Effector memory CD8-positive, alpha-beta T cell (primary cell): ENCODE measurements at places on chromosomes 2 and 18.

DNA sequence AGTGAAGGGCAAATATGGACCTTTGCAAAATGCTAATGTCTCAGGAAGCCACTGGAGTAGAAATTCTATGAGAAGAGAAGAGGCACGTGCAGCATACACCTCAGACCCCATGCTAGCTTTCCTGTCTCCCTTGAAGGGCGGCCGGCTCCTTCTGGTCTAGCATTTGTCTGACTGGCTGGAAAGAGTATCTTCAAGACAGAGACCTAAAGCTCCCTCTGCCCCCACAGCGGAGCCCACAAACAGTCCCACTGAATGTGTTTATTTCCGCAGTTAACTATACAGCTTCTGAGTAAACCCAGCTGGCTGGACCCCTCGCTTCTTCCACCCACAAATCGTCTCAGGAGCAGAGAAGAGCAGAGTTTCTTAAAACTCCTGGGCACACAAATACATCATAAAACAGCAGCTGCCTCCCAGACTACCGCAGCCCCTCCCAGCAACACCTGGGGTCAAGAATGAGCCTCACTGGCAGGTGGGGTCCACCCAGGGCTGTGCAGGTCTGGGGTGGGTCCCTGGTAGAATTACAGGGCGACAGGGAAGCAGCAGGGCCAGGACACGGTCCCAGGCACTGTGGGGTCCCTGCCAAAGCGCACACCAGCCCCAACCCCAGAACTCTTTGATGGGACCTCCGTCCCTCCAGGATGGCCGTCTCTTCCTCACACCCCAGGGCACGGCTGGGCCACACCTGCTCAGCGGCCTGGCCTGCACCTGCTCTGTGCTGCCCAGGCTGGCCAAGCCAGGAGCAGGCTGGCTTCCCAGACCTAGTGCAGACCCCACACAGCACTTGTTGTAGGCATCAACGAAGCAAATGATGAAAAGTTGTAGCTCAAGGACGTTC is 103.8 kb downstream of the PXDN start:
- DNase-seq = no peak

GRCh38 chr2:107807988-107808387 is 18.7 kb upstream of the RGPD4 start:
- no peak for DNase-seq

DNA sequence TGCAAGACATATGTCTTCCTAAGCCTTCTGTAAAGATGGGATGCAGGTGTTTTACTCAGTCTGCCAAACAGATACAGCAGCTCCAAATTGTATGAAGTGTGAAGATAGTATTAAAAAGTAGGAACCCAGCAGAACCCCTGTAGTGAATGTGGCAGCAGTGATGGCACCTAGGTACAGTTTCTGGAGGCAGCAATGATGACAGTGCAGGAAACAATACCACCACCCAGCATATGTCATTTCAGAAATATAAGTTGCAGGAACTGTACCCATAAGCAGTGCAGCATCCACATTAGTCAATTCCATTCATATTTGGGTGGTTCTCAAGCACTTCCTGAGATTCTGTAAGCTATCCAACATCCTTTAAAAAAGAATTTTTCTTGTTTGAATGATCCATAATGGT is 46.7 kb upstream of the ATP5MC3 start:
- no peak for DNase-seq

DNA sequence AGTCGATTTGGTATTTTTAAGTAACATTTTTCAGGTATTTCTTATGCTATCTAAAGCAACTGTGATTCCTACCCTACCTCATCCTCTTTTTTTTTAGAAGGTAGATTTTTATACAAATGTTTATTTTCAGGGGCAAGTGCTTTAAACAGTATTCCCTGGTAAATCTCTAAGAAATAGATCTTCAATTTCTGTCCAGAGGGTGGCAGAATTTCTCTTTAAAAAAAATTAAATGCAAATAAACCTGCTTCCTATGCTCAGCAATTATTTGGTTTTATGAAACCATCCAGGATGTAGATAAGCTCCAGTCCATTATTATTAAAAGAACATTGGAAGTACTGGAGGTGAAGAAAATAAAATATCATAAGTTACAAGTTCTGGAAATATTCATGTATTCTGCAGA is 191.9 kb downstream of the MYO3B start:
- no peak for DNase-seq

DNA sequence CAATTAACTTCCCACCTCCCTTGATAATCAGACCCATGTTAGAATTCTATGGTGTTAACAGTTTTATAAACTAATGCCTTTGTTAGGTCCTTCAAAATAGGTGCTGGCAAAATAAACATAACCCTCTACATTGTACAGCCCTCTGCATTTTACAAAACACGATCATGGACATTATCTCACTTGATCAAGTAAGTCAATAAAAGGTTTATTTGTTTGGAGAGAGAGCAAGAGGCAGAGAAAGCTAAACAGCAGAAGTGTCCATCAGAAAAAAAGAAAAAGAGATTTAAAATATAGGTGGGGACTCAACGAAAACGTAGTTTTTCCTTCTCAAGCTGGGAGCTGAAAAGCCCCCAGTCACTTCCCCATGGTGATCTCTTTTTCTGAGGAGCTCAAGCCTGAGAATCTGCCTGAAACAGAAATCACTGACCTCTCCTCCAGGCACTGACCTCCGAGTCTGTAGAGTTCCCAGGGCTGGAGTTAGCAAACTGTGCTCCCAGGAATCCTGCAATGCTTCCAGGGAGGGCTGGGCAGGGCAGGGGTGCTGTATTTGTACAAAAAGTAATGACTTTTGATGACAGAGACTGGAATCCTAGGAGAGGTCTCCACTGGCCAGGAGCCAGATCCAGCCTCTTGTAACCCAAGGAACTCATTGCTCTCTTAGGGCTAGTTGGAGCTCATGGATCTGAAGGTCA is 137.8 kb upstream of the KLHL29 start:
- no peak for DNase-seq

DNA sequence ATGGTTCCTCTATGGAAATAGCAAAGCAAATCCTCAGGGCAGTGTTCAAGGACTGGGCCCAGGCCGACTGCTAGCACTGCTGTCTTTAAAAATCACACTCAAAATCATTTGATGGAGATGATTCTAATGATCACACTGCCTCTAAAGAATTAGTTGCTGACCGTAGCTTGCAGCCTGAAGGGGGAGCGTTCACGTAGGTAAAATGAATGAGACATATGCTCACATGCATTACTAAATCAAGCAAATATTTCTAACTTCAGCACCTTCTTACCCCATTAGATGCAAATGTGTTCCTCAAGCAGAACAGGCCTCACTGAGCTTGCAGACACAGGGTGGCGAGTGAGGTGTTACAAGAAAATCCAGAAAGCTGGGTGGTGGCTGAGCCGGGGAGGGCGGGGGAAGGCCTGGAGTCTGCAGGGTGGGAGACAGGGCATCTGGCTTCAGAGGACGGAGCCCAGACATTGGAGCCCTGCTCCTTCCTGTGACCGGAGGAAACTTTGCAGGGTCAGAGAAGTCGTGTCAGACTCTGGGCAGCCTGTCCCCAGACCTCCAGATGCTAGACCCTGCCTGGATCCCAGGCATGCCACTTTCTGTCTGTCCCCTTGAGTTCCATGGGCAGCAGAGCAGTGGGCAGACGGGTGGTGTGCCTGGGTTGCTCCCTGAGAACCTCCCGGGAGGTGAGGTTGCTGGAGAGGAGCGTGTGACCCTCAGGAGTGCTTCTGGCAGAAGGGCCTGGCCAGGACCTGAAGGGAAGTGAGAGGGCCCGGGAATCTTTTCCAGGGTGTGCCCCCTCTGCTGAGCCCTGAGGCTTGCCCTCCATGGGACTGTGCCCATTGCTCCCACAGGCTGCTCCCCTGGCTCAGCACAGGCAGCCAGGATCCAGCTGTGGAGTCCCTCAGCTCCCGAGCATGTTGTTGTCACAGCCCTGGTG is 7.1 kb upstream of the NPPC start:
- no peak for DNase-seq

DNA sequence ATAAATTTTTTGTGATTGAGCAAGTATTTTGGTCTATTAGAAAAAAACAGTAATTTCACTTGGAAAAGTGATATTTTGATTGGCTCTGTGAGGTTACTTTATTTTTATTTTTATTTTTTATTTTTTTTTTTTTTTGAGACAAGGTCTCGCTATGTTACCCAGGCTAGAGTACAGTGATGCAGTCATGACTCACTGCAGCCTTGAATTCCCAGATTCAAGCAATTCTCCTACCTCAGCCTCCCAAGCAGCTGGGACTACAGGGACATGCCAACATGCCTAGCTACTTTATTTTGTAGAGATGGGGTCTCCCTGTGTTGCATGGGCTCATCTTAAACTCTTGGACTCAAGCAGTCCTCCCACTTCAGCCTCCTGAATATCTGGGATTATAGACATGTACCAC is 60.9 kb upstream of the MGAT5 start:
- DNase-seq = no peak

DNA sequence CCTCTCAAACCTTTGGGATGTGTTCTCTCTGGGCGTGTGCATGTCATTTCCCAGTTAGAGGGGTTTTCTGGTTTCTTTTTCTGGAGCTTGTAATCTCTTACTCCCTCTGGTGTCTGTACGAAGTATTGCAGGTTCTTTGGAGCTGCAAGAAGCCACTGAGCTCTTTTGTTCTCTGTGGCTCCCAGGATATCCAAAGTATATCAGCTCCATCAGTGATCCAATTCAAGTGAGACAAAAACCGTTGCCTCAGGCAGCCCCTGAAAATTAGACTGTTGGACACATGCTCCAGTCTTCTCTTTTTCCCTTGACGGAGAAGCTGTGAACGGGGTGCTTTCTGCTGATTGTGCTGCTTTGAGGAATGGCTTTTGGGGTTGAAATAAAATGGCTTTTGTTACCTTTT is 59.0 kb upstream of the LDLRAD4 start:
- DNase-seq = peak; percentile 46

GRCh38 chr2:24351981-24352380 is 8.4 kb downstream of the ITSN2 start:
- DNase-seq = no peak

DNA sequence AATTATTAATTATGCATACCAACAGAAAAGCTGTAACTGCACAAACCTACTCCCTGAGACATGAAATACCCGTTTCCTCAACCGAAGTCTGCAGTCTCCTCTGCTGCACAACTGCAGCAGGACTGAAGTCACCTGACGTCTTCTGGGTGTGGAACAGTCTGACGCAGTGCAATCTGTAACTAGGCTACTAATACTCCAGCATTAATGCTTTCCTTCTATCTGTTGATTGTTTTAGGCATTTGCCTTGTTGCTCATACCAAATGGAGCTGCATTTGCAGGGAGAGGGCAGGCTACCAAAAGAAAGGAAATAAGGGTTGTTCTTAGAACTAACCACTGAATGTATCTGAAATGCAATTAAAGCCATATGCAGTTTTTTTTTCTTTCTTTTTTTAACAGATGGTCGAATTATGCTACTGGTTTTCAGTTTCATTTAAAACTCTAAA is 40.1 kb downstream of the RTN4 start:
- DNase-seq = peak; percentile 21

GRCh38 chr2:23803965-23804542 is 122.9 kb downstream of the ATAD2B start:
- DNase-seq = no peak

GRCh38 chr2:224968051-224968450 is 74.2 kb downstream of the DOCK10 start:
- DNase-seq = no peak

DNA sequence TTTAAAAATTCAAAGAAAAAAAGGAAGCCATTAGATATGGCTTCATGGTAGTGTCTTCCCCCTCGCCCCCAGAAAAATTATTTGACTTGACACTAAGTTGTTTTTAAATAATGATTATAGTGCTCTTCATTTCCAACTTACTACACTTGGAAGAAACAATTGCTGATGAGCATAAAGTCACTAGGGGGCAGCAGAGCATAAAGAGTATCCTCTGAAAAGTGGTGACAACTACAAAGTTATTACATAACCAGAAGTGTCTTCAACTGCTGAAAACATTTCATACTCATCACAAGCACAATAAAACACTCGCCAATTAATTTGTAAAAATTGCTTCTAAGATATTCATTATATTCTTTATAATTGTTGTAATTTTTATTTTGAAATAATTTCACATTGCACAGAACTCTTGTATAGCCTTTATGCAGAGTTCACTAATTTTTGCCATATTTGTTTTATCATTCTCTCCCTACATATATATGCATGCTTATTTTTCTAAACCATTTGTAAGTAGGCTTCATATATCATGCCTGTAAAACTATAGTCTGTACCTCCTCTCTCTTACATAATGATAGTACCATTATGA is 54.9 kb downstream of the EXOC6B start:
- peak; percentile 70 for DNase-seq

DNA sequence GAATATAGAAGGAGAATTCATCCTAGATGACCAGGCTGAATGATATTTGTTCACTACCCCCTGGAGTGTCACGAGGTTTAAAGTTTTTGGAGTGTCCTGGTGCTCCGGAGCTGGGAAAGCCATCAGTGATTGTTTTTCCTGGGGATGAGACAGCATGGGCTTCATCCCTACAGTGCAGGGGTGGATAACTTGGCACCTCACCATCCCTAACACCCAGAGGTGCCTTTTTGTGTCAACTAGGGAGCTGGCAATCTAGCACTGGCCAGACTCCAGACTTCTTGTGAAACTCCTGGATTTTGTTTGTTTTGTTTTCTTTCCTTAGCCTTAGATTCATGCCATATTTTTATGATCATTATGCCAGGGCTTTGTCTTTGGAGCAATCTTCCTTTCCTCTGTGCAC is 164.8 kb downstream of the PRKCE start:
- no peak for DNase-seq

DNA sequence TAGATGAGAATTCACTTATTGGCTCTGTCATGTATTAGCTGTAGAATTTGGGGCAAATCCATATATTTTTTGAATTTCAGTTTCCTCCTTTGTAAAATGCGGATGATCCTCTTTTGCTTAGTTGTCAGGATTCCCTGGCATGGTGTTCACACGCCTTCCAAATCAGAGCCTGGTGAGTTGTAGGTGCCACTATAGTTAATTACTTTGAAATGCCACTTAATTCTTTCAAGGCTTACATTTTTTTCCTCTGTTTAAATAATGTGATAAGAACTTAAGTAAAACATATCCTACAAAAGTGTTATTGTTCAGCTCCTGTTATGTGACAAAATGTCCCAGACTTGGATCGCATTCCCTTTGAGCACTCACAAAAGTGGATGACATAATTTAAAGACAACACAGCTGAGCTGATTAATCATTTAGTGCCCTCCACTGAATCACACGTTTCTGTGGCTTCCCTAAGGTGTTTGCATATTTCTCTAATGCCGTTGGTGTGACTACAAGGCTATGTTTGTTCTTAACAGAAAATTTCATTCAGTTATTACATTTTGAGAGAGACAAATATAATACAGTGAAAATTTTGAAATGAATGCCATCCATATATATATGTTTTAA is 471.2 kb upstream of the CHST9 start:
- no peak for DNase-seq

DNA sequence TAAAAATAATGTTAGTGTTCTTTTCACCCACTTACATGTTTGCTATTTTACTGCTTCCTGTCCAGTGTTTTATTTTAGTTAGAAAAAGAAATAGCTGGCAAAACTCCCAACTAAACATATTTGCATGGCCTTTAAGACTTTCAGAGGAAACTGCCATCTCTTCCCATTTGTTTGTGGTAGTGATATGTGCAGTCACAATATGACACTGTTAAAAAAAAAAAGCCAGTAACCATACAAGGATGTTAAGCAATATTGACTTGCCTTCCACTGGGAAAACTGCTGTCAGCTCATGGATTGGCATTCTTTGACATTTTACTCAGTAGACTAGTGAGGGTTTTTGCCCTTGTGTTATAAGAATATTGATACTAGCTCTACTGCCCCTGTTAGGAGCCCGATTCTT is 29.1 kb downstream of the XIRP2 start:
- no peak for DNase-seq

- DNase-seq = no peak
Observed at GRCh38 chr18:56268952-56269351, 369.4 kb downstream of the TXNL1 start.
